Ovary (tissue), 10 donors: ENCODE measurements at places on chromosomes 11 and 22.
A peak's percentile ranks its signal among the peaks of the same experiment; 100 is the strongest.

GRCh38 chr11:122745111-122745510 is 89.6 kb downstream of the UBASH3B start:
- DNase-seq = no peak

DNA sequence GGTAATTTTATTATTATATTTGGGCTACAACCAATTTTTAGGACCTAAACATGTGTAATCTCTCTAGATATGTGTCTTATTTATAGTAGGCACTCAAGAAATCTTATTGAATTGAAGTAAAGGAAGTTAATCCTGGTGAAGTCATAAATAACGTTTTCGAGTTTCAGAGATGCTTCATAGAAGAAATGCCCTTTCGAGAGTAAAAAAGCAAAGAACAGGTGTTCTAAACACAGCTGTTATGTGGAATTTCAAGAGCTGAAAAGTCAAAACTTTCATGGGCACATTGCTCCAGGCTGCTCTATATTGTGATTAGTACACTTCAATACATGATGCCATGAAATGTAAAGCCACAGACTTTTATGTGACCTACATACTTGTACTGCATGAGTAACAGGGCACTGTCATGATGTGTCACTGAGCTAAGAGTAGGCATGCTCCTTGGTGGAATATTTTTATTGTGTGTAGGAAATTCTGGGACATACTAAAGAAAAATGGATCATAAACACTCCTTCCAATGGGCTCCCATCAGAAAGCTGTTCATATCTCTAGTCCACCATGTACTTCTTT is 7.2 kb upstream of the ELMOD1 start:
- no peak for DNase-seq

DNA sequence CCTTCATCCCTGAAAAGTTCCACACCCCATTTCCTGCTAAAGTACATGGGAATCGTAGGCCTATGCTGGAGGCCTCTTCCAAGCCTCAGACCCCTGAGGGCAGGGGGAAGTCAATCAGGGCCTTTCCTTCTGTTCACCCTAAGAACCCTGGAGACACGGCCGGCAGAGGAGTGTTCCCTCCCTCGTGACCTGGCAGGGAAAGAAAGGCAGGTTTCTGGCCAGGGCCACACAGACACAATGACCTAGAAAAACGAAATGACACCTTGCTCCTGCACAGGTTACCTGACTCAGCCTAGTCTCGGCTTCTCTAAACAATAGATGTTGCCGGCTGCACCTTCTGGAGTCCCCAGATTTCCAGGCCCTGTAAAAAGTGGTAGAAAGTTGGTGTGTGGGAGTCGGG is 60.6 kb upstream of the CADM1 start:
- no peak for DNase-seq

DNA sequence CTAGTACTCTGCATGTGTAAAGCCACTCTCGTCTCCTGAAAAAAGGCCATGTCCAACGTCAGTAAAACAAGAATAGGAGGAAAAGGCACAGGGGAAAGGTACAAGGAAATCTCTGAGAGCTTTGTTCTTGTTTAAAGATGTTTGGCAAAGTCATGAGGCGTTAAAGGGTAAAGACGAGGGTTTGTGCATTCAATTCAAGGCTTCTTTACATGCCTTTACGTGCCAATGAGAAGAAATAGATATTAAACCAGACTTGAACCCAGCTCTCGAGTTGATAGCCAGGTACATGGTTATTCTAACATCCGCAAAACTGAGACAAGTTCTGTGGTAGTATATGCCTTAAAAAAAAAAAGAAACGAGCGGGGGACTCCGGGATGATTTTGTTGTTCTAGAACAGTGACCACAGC is 704 bp upstream of the CFL1 start:
- no peak for DNase-seq

DNA sequence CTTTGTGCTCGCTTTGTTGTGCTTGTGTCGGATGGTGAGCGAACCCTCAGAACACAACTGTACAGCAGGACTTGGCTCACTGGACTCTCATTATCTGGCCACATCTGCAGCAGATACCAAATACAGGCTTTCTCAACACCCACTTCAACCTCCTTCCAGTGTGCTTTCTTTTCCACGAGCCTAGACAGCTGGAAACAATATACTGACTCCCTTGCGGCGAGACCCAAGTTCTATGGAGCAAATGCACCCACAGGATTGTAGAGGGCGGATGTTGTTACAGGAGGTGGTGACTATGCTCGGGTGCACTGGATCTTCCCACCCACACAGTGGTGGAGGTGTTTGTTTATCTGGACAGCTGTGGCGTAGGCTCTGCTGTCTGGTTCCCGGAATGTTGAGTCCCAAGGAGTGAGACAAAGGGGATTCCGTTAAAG is 204.3 kb downstream of the TENM4 start:
- no peak for DNase-seq

DNA sequence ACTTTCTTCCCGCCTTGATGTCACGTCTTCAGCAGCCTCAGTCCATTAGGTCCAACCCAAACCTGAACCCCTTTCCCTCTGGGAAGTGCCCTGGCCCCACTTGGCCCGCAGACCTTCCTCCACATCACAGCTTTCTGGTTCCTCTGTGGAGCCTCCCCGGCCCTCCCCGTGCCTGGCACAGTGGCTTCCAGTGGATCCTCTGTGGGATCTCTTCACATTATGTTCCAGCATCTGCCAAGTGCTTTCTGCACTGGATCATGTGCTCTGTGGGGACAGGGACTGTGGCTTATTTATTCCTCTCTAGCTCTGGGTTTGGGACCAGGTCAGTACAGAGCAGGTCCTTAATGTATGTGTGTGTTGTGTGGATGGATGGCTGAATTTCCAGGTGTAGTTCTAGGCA is 30.9 kb downstream of the POLR3H start:
- no peak for DNase-seq

DNA sequence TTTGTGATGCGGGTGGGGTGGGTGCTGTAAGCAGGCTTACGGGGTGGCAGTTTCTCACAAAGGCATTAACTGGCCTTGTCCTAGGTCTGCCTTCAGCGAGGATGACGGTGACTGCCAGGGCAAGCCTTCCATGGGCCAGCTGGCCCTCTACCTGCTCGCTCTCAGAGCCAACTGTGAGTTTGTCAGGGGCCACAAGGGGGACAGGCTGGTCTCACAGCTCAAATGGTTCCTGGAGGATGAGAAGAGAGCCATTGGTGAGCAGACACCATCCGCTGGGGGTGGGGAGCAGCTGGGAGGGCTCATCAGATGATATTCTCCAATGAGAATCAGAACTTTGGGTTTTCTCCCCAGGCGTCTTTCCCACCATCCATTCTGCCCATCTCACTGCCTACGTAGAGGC is 5.8 kb downstream of the TCN2 start:
- DNase-seq = no peak

GRCh38 chr11:59429924-59430516 is 3.8 kb upstream of the OR5A2 start:
- no peak for DNase-seq

GRCh38 chr11:106763501-106763900 is 254.8 kb downstream of the GUCY1A2 start:
- no peak for DNase-seq

DNA sequence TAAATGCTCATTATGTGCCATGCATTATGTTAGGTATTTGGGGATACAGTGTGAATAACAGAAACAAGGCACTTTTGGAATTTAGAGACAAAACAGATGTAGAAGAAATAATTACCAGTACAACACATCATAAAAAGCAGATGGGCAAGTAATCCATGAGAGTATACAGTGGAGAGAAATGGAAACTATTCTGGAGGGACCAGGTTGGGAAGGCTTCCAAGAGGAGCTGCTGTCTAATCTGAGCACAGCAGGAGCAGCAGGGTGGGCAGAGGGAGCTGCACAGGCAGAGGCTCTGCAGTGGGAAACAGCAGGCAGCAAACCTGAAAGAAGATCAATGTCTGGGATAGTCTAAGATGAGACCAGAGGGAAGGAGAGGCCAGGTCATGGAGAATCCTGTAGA is 268.7 kb upstream of the CCDC90B start:
- DNase-seq = no peak

DNA sequence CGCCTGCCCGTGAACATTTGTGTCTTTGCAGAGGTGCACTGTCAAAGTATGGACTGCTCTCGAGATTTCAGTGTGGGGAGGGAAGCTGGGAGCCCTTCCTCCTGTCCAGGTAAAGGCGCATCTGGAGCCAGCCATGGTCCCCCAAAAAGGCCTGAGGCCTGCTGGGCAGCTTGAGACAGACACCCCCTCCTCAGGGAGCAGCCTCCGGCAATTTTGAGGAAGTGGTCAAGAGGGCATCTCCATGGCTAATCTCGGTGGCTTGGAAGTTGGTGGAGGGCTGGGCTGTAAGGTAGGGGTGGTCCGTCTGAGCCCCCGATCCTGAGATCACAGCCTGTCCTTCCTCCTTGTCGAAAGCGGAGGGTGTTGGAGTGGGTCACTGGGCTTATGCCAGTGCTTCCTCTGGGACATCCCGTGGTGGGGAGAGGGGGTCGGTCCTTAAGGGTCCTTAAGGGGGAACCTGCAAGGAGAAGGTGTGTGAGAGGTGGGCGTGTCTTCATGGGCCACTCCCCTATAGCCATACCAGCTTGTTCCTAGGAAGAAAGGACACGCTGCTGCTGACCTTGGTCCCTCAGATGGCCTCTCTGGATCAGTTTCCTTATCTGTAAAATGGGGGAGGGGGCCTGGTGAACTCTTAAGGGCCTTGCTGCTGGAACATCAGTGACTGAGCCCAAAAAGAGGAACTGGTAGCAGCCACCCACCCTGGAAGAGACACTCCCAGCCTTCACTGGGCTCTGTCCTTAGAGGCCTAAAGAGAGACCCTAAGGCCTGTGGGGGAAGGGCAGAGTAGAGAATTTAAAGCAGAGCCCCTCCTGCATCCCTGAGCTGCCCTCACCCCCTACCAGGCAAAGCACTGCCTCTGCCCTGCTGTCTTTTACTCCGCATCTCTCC is 2.6 kb downstream of the KCNC1 start:
- peak; percentile 10 for DNase-seq

- DNase-seq = no peak
Observed at GRCh38 chr11:115170133-115170815, 333.9 kb downstream of the CADM1 start.
